ENCODE measurements at places on chromosomes 11 and 22.
A peak's percentile ranks its signal among the peaks of the same experiment; 100 is the strongest.

- no peak for DNase-seq
Measured at GRCh38 chr11:6855971-6856541, 6.8 kb upstream of the OR10A2 start.

DNA sequence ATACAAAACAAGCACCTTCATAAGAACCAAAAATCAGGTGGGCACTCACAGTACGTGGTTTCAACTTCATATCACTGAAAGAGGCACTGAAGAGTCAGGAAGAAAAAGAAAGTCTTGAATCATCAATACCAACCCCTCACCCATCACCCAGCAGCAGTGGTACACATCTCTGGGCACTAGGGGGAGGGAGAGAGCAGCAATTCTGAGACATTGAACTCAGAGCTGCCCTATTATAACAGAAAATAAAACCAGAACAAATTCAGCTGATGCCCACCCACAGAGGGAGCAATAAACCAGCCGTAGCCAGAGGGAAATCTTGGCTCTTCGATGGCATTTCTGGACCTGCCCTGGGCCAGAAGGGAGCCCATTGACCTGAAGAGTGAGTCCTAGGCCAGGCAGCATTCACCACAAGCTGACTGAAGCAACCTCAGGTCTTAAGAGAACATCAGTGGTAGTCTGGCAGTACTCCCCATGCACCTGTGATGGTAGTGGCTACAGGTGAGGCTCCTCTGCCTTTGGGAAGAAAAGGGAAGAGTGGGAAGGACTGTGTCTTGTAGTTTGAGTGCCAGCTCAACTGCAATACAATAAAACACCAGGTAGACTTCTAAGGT, 42.2 kb upstream of the FAM181B start:
- DNase-seq = peak; percentile 85

GRCh38 chr22:36218648-36219193, 17.1 kb upstream of the APOL4 start:
- no peak for DNase-seq

DNA sequence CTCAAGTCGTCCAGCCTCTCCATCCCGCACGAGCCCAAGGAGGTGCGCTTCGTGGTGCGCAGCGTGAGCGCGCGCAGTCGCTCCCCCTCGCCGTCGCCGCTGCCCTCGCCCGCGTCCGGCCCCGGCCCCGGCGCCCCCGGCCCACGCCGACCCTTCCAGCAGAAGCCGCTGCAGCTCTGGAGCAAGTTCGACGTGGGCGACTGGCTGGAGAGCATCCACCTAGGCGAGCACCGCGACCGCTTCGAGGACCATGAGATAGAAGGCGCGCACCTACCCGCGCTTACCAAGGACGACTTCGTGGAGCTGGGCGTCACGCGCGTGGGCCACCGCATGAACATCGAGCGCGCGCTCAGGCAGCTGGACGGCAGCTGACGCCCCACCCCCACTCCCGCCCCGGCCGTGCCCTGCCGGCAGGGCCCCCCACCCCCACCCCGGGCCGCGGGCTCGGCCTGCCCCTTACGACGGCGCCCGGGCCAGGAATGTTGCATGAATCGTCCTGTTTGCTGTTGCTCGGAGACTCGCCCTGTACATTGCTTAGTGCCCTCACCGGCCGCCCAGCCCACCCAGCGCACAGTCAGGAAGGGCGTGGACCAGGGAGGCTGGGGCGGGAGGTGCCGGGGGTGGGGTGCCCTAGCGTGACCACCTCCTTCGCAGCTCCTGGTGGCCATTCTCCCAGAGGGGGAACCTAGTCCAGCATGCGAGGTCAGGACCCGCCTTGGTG, 6.9 kb upstream of the ACR start:
- no peak for DNase-seq

DNA sequence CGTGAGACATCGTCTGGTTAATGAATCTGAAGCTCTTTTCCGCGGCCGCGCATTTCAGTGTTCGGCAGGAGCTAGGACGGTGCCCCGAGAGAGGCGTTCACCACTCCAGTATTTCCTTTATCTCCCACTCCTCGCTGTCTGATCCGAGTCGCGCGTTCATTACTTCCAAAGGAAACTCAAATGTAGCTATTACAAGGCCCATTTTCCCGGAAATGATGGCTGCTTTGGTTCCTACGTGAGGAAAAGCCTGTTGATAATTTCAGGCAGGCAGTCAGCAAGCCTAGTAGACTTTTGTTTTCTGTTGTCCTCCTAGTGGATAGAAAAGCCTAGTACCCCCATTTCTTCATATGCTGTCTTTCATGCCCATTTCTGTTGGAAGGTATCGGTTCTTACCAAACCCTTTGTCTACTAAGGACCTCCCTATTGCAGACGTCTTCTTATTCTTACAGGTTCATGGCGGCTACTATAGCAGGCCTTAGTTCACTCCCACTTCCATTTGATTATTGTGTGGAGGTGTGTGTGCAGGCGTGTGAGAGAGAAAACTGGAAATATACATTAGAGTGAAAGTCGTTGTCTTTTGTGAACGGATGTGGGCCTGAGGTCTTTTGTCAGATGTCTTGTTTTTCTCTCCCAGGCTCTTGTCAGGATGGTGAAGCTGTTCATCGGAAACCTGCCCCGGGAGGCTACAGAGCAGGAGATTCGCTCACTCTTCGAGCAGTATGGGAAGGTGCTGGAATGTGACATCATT, 737 bp downstream of the RBM4 start:
- no peak for DNase-seq

DNA sequence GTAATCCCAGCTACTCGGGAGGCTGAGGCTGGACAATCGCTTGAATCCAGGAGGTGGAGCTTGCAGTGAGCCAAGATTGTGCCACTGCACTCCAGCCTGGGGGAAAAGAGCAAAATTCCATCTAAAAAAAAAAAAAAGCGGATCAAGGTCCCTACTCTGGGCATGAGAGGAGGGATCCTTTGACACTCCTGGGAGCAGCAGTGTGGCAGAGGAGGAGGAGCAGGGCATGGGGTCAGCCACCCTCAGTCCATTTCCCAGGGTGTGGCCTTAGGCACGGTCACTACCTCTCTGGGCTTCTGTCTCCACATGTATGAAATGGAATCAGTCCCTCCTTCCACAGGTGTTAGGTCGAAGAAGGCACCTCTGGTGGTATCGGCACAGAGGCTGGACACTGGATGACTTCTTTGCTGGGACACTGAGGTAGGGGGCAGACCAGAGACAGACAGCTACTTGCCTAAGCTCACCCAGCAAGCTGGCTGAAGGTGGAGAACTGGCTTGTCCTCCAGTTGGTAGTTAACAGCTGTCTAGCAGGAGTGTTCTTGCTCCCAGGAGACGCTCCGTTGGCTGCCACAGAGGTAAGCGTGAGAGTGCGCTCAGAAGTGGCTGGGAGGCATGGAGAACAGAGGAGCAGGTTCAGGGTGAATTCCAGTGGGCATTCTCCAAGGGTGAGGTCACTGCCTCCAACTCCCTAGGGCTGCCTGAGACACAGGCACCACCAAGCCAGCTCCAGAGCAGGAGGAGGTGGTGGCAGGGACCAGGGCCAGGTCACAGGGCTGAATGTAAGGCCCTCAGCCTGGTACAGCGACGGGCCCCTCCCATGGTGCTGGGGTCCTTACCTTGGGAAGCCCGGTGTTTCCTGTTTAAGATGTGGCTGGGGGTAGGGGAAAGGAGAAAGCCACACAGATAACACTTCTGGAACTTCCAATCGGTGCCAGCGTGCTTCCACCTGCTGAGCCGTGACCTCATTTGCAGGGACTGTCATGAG, 19.5 kb downstream of the TXN2 start:
- peak; percentile 99 for DNase-seq

GRCh38 chr22:45960477-45961386, 16.2 kb downstream of the WNT7B start:
- peak; percentile 94 for DNase-seq

GRCh38 chr11:95516786-95517185, 272.8 kb downstream of the FAM76B start:
- no peak for DNase-seq

DNA sequence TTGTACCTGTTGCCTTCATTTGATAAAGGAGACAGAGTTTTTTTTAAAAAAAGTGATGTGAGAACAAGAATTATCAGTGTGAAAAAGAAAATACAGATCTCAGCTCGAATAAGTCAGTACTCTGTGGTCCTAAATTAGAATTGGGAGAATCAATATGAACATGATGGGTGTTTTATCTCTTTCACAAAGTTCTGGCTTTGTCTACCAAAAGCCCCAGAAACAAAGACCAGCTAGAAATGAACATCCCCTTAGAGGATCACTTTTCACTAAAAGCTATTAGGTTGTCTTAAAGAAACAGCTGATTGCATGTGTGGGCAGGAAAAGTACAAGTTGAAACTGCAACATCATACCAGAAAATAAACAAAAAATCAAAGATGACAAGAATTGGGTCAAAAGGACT, 8.4 kb upstream of the ST14 start:
- DNase-seq = no peak

DNA sequence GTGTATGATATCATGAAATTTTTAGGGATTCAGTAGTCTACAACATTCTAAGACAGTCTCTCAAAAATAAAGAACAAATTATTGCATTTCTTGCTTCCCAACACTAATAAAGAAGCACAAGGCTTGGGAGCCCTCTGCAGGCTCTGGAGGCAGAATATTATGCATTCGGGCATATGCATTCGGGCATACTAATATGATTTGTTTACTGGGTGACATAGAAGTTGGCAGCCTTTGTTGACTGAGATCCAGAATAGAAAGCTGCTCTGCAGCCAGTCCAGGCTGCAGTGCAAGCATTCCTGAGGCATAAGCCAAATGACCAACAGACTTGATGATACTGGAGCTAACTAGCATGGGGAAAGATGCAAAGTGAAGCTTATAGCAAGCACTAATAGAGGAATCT, 945.5 kb downstream of the OPCML start:
- DNase-seq = no peak

DNA sequence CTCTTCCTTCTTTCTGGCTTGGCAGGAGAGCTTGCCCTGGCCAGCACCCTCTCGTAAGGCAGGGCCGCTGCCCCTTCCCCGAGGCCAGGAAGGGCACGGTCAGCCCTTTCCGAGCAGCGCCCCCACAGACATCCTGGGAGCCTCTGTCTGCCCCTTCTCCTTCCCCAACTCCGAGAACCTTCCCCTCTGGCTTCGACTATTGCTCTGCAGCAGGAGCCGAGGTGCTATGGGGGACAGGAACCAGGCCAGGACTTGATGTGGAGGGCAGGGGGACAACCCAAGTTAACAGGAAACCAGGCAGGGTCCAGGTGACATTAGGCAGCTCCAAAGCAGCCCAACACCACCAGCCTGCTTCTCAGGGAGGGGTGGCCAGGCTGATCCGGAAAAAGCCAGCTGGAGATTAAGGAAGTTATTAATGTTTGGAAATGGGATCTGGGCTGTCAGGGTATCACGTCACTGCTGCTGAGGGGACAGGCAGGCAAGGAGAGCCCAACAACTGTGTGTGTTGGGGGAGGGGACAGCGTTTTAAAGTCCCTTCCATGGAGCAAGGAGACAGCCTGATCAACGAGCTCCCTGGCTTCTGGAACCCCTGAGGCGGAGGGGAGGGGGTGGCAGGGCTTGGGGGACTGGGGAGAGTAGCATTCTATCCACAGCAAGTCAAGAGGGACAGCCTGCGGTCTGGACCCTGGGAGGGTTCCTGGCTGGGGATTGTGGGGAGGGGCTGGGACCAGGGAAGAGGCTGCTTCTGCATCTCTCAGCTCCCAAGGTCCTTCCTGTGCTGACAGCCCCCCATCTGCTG, 27.3 kb downstream of the SYT7 start:
- no peak for DNase-seq

DNA sequence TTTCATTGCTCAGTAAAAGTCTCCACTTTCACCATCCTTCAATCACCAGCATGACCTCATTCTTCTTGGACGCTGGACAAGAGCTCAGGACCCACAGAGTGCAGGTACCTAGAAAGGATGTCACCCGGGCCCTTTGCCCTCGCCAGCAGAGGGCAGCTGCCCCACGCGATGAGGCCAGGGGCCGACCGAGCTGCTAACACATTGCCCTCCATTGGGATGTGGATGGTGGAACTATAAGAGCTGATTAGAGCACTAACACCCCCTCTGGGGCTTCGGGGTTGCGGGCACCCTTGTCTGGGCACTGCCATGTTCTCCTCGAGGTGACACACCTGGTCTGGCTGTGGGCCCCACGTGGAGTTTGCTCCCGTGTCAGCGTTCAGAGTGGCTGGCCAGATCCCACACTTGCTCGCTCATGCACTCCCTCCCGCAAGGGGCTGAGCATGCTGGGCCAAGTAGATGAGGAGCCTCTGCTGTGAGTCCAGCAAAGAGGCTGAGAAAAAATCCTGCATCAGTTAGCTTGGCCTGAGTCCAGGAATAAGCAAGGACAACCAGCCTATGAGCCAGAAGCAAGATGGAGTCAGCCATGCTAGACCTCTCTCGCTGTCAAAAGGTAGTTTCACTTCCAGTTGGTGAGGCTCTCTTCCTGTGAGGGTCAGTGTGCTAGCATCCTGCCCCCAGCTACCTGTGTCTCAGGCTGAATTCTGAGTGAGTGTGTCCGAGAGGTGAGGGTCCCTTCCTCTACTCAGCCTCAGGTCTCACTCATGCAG, 9.8 kb downstream of the KRTAP5-6 start:
- no peak for DNase-seq

DNA sequence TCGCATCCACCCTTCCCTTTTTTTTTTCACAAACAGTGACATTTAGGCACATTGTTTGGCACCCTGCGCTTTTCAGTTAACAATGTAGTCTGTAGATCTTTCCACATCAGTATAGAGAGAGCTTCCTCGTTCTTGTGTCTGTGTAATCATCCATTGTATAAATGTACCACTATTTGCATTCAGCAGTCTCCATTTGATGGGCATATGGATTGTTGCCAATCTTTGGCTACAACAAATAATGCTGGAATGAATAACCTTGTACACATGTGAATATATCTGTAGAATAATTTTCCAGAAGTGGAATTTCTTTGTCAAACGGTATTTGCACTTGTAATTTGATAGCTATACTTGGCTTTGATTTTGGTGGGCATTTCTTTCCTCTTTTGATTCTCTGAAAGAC, 17.1 kb downstream of the MPEG1 start:
- no peak for DNase-seq

DNA sequence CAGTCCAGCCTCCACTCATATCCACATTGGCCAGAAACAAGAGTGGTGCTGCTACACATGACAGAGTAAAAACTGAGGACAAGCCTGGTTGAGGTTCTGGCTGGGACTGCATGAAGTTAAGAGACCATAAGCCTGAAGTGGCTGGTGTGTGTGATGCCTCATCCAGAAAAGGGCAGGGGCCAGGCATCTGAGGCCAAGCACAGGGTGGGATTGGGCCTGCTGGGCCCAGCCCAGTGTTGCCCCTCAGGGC, 25.3 kb downstream of the ARVCF start:
- DNase-seq = no peak

GRCh38 chr22:36330655-36331305, 57.0 kb downstream of the MYH9 start:
- peak; percentile 96 for DNase-seq

- DNase-seq = peak; percentile 95
Measured at GRCh38 chr22:27238935-27239510, 562.5 kb downstream of the MN1 start.

GRCh38 chr11:11347592-11347991, 5.5 kb downstream of the CSNK2A3 start:
- DNase-seq = no peak

GRCh38 chr11:69773626-69774353, 1.4 kb downstream of the FGF4 start:
- DNase-seq = no peak
